ENCODE measurements at places on chromosomes 2 and 18.

GRCh38 chr2:61759718-61760117 is 94.1 kb downstream of the FAM161A start:
- no peak for DNase-seq

DNA sequence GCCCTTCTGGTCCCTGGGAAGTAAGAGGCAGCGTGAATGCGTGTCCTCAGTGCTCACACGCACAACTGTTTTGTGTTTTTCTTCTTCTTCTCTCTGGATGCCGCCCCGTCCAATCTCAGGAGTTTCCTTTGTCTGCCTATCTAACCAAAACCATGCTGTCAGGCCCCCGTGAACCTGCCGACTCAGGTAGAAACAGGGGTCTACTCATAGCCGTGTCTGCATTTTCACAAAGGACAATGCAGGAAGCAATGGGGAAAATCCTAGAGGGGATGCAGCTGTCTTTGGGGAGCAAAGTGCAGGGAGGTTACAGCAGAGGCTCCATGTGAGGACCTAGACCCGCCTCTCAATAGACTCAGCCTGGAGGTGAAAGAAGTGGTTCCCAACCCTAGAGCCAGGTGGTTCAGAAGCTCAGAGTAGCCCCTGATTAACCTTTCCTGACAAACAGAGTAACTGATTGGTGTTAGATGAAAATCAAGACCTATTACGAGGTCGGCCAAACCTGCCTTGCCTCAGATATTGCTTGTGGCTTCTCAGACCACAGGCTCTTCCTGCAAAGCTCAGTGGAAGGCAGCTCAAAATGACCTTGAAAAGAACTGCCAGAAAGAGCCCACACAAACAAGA is 49.3 kb downstream of the CD226 start:
- no peak for DNase-seq

- no peak for DNase-seq
These were observed 100.9 kb downstream of the ASAP2 start for GRCh38 chr2:9307535-9307934.

DNA sequence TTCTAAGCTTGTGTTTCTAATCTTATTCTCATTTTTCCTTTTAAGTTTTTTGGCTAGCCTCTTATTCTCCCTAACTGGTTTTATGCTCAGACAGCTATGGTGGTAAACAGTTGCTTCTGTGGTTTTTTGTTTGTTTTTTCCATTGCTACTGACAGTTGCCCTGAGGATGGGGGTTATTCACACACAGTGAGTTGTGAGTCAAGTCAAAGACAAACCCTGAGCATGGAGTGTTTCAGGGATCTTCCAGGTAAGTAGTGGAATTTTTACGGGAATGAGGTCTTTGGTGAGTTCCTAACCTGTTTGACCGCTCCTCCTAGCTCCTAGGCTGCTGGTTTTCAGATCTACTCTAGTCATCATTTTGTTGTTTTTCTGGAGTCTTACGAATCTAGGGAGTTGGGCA is 162.8 kb downstream of the ZNF407 start:
- no peak for DNase-seq

DNA sequence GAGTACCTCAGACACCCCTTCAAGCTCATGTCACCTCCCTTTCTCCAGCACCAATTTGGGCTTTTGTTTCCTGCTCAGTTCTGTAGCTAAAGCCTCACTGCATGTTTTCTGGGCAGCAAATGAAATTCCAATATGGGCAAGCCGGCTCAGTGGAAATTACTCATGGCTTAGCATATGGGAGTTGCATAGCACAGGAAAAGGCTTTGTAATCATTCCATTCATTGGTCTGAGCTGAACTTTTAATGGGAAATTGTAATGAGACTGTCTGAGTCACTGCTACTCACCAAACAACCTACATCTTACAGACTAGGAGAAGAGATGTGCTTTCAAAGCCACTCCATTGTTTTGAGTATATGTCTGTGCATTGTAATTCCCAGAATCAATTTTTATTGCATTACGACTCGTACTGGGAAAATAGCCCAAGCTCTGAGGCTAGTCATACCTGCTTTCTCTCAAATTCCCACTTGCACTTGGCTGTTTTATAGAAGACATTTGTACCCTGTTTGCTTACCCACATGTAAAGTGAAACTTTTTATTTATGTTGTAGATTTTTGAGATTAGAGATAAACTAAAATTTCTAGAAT is 139.5 kb upstream of the LRATD1 start:
- peak; percentile 10 for DNase-seq

- DNase-seq = no peak
These were observed 207.0 kb downstream of the GLI2 start for GRCh38 chr2:120942658-120943057.

GRCh38 chr2:241340631-241341163 is 15.4 kb upstream of the FARP2 start:
- no peak for DNase-seq

DNA sequence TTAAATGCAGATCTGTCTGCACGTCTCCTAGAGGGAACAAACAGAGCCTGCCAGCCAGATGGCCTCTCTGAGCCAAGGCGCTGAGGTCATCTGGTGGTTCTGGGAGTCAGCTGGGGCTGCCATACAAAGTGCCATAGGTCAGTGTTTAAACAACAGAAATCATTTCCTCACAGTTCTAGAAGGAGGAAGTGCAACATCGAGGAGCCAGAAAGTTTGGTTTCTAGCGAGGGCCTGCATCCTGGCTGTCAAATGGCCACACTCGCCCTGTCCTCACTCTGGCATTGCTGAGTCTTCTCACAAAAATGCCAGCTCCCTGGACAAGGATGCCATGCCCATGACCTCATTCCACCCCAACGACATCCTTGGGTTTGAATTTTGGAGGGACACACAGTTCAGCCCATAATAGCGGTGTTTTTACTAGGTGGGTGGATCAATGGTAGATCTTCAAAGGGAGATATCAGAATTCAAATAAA is 59.6 kb downstream of the MYT1L start:
- DNase-seq = no peak

- DNase-seq = no peak
These were observed 71.8 kb downstream of the VAPA start for GRCh38 chr18:9985641-9986040.

DNA sequence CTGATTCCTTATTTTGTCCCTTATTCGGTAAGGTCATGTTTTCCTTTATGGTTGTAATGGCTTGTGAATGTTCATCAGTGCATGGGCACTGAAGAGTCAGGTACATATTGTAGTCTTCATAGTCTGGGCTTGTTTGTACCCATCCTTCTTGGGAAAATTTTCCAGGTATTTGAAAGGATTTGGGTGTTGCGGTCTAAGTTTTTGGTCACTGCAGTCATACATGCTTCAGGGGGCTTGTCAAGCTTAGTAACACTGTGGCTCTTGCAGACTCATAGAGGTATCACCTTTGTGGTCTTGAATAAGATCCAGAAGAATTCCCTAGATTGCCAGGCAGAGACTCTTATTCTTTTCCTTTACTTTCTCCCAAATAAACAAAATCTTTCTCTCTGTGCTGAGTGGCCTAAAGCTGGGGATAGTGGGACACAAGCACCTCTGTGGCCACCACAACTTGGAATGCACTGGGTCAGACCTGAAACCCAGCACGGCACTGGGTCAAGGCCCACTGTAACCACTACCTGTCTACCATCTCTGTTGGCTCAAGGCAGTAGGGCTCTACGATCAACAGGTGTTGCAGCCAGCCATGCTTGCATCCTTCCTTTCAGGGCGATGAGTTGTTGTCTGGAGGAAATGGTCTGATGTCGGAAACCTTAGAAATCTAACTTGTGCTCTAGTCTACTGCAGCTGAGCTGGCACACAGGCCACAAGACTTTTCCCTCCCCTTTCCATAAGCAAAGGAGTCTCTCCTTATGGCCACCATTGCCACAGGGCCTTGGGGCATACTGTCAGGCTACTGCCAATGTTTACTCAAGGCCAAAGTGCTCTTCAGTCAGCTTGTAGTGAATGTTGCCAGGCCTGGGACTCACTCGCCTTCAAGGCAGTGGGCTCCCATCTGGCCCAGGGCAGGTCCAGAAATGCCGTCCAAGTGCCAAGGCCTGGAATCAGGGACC is 21.5 kb downstream of the IL1RN start:
- DNase-seq = no peak

DNA sequence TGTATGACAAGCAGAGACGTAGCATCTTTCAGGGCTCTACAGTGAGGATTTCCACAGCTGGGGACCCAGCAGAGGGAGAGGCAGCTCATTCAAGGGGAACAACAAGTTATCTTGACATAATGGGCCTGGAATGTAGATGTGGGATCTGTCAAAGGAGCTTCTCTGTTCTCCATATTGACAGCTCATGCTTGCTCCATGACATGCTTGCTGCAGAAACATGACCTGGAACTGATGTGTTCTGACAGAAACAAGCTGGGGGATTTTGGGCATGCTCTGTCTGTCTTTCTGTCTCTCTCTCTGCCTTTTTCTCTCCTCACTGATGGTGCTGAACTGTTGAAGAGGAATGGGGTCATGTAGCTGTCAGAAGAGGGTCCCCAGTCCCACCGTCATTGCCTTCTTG is 79.6 kb downstream of the MMADHC start:
- peak; percentile 66 for DNase-seq

DNA sequence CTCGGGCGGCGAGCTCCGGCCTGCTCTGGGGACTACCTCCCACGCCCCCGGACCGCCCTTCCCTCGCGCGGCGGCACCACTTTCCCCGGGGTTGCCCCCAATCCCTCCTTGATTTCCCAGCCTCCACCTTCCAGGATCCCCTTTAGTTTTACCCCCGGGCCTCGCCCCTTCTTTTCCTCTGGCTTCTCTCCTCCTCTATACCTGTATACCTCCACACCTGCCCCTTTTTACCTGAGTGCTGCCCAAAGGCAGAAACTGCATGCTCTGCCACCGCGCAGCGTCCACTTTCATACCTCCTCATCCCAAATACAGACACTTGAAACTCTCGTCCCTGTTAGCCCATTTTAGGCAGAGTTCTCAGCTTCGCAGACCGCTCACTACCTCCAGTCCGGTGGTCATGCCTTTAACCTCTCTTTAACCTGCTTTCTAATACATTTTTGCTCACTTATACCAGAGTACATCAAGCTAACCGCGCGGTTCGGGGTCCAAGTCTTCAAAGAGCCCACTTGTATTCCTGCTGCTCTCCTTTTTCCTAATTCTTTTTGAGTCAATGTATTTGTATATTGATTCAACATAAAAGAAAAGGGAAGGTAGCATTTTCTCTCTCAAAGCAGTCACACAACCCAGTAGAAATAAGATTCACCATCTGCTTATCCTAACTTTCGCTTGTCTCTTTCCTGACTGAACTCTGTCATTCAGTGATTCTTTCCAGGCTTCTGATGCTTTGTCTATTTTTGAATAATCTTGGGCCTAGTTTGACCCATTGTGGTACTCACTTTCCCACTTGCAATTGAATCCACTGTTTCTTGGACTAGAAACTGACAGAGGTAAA is 901 bp downstream of the SPOPL start:
- DNase-seq = peak; percentile 6

GRCh38 chr2:17148407-17149145 is 369.7 kb downstream of the RAD51AP2 start:
- DNase-seq = peak; percentile 21

DNA sequence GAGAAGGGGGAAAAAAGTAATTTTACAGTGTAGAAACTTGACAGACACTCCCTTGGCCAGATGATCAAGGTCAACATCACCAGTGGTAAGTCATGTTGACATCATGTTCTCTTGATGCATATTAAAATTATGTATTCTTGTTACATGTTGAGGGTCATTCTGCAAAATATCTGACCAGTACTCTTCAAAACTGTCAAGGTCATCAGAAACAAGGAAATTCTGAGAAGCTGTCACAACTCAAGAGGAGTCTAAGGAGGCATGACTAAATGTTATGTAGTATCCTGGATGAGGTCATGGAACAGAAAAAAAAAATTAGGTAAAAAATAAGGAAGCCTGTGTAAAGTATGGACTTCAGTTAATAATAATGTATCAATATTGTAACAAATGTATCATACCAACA is 6.3 kb downstream of the SGPP2 start:
- no peak for DNase-seq

GRCh38 chr2:151380580-151381235 is 23.3 kb downstream of the TNFAIP6 start:
- no peak for DNase-seq

- DNase-seq = no peak
These were observed 38.6 kb upstream of the ARL4C start for GRCh38 chr2:234535464-234535863.

DNA sequence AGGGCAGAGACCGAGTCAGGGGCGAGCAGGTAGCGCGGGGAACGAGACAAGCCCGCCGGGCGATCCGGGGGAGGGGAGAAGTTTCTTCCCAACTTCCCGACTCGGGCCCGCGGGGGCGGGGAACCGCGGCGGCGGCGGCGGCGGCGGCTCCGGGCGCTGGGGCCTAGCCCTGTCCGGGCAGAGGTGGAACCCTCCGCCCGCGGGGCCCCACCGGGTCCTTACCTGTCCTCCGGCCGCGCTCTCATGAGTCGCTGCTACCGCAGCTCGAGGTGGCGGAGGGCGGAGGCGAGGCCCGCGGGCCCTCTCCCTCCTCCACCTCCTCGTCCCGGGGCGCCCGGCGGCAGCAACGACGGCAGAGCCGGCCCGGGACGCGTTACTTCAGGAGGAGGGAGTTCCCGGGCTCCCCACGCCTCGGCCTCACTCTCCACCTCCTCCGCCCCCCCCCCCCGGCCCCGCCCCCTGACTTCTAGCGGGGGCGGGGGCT is at the start of gene YES1:
YES1 (minus strand) TSS at position 351 of the 484 bp plus-strand sequence. CDS start 55,415 bp downstream, outside the sequence.
- peak; percentile 23 for DNase-seq

- no peak for DNase-seq
These were observed 284.5 kb downstream of the MTX2 start for GRCh38 chr2:176553685-176554100.

- DNase-seq = peak; percentile 77
These were observed 35.1 kb downstream of the VPS54 start for GRCh38 chr2:63983986-63984605.

- DNase-seq = no peak
These were observed 73.5 kb downstream of the SMC6 start for GRCh38 chr2:17680119-17680518.

- DNase-seq = no peak
These were observed 73.1 kb upstream of the HPCAL1 start for GRCh38 chr2:10229462-10230099.

DNA sequence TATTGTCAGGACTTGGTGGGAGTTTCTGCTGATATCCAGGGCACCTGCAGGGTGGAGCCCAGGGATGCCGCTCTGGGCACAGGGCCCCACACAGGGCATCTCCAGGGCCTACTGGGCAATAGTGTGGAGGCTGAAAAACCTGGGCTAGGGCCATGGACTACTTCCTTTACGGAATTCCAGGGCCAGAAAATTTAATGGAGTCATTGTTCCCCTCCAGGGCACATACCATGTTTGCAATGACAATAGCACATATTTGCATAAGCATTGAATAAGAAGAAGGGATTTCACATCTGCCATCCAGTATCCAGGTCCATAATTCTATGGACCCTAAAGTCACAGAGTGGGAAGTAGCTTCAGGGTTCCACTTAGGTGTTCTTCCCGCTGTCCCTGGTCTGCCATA is 103.8 kb upstream of the TPO start:
- no peak for DNase-seq

DNA sequence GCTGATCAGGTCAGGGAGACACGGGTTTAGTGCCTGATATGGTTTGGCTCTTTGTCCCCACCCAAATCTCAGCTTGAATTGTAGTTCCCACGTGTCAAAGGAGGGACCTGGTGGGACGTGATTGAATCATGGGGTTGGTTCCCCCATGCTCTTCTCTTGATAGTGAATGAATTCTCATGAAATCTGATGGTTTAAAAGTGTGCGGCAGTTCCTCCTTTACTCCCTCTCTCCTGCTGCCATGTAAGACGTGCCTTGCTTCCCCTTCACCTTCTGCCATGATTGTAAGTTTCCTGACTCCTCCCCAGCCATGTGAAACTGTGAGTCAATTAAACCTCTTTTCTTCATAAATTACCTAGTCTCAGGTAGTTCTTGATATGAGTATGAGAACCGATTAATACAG is 424.5 kb downstream of the NBAS start:
- no peak for DNase-seq
